Activated CD8-positive, alpha-beta T cell treated with anti-CD3 and anti-CD28 coated beads, Interleukin-2, amount 10 ng/mL, durations not matched to agents 7 days and 5 days (primary cell): ENCODE measurements at places on chromosomes 11 and 22.

DNA sequence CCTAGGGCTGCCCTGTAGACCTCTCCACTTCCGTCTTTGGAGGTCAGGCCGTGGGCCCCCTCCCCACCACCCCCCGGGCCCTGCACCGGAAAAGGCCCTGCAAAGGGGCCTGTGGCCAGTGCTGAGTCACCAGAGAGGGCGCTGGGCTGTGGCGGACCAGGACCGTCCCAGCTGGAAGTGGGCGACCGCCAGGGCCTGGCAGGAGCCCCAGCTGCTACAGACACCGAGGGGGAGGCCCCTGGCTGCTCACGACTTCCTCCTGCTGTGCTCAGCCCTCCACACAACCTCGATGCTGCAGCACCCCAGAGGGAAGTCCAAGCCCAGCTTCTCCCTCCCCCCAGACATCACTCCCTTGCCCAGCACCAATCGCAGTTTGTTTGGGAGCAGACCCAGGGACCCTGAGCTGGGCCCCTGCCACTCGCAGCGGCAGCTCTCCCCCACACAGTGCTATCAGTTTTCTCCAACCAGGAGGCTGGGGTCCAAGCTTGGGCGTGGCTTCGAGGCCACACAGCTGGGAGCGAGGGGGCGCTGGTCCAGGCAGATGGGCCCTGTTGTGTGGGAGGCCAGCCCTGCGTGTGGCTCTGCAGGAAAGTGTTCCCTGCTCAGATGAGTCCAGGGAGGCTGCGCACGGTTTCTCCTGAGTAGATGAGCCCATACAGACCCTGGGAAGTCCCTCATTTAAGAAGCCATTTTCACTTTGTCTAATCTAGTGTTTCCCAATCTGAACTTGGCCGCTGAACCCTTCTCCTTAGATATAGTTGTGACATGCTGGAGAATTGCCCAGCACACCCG lies 5.6 kb upstream of the SH3BP1 start:
- DNase-seq: peak; percentile 81

DNA sequence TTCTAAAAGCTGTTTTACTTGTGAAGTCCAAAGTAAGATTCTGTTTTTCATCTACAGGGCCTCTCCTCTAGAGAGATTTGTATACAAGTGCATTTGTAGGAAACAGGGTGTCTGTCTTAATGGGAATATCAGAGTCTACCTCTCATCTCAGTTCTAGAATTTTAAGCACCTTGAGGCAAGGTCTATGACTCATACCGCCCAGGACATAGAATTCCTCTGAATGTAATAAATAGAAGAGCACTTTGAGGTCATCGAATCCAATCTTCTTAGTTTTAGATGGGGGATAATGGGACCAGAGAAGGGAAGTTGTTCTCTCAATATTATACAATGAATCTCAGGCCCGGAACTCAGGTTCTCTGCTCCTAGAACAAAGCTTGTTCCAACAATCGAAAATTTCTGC lies 101.8 kb upstream of the TIMP3 start:
- DNase-seq: no peak

DNA sequence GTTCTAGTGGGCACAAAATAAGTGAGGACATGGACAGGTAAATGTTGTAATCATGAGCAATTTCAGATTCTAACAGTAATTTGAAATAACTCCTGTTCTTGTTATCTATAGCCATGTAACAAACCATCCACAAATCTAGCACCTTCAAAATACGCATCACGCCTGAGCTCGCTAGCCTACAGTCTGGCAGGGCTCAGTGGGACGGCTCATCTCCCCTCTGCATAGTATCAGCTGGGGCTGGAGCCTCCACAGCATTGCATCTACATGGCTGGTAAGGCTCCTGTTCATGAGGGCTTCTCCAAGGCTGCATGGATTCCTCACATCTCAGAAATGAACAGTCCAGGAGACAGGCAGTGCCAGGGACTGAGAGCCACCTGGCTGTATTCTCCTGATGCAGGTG lies 112.6 kb downstream of the KCNQ1 start:
- DNase-seq: no peak

DNA sequence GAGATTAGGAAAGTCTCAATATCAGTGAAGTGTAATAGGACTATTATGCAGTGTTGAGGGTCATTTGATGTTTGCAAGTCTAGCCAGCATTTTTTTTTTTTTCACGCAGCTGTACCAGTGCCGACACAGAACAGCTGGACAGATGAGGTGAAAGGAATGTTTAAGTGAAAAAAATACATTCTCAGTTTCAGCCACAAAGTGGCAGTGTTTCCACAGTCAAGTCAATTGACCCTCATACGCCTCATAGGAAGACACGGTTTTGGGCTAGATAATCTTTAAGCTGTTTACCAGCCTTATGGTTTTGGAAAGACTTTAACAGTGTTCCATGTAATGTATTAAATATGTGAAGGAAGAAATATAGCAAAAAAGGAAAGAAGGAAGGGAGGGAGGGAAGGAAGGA lies 349.9 kb upstream of the ANO3 start:
- DNase-seq: no peak

DNA sequence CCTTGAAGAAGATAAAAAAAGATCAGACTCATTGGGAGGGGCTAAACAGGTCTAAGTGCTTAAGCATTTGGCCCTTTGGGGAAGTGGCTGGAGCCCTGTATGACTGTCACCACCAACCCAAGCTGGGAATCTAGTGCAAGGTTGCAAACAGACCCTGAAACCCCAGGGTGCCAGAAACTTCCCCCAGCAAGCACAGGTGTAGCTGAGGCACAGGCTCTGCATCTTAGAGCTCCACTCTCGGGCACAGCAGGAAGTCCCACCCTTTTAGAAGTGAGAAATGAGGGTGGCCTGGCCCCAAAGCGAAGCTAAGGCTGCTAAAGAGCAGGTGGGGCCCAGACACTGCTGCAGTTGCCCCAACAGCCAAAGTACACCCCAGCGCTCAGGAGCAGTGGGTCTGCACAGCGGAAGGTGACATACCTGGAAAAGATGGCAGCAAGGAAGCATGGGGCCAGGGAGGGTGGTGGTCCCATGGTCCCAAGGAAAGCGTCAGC lies 5.8 kb upstream of the KDM2A start:
- peak; percentile 29 for DNase-seq

- DNase-seq: peak; percentile 88
Observed at GRCh38 chr11:95089620-95090542, at the start of gene ENDOD1. ENDOD1 (plus strand) TSS chr11:95089846; CDS start chr11:95089928, 82 bp downstream.

DNA sequence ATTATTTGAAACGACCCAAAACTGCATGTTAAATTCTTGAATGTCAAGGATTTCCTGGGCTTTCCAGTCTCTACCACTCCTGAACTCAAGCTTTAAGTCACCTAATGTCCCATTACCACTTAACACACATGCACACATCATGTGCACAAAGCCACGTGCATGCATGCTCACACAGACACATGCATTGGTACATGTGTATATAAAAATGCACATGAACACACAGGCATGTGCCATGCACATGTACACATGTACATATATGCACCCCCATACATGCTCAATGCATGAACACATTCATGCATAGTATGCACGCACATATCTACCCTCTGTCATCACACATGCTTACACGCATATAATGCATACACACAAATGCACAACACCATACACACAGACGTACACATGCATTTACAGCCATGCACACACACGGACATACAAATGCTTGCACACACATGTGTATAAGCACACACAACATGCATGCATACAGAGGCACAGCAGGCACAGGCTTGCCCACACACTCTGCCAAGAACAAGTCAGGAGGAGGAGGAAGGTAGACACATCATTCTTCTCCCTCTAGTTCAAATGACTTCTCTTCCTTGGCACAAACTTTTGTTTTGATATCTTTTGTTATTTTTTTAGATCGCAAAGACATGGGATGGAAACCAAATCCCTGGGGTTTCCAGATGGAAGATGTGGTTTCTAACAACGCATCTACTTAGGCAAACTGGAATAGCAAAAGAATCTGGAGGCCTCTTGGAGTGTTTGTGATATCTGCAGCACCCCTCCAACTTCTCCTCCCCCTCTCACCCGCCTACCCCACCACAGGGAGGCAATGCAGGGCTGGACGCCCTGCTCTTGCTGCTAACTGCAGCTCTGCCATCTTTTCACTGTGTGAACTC lies 24.6 kb downstream of the RASD2 start:
- no peak for DNase-seq

DNA sequence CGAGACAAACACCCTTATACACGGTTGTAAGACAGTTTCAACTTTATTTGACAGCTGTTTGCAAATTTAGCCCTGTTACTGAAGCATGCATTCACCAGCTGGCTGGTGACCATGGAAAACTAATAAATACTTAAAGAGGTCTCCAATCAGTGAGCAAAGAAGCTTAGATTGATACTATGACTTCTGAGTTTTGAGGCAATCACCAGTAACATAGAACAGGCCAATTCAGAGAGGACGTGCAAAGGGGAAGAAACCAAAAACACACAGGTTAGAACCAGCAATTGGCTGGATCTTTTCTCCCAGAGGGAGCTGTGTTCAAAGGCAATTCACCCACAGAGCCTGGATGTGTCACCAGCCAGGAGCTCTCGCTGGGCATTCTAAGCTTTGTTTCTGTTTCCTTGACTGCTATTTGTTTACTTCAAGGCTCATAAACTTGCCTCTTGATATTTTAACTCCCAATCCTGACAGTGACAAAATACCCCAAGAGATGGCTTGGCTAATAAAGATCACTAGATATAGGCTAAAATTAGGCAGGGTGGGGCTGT lies 113.6 kb upstream of the MTMR2 start:
- no peak for DNase-seq

GRCh38 chr22:47367107-47367690 lies 604.7 kb downstream of the TBC1D22A start:
- DNase-seq: no peak

- DNase-seq: no peak
Observed at GRCh38 chr11:2999464-2999998, 7.4 kb upstream of the NAP1L4 start.

DNA sequence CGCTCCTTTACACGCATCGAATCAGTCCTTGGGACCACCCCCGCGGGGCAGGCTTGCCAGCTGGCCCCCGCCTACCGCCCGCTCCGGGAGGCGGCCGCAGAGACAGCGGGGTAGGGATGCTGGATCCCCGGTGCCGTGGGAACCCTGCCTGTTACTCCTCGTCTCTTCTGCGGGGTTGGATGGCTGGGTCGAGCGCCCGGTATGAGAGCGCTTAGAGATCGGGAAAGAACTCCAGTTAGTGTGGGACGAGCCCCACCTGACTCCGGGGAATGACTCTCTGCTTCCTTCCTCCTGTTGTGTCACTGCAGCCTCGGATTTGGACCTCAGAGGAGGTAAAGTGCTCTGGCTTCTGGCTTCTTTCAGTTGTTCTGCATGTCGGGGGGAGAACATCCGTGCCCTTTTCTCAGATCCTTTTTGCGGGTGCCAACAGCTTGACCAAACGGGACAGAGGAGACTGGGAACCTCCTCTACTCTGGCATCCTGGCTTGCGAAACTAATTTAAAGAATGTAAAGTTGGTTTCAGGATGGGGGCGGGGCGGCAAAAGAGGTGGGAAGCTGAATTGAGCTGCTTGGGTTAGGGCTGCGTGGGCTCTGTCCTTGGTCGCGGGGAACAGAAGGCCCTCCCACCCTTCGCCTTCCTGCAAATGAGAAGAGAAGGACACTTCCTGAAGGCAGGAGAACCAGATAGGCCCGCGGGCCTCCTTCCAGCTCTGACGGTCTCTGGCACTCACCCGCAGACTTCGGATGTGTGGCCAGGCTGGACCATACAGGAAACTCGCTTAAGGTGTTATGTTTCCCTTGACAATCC lies 938 bp downstream of the LAYN start:
- no peak for DNase-seq

DNA sequence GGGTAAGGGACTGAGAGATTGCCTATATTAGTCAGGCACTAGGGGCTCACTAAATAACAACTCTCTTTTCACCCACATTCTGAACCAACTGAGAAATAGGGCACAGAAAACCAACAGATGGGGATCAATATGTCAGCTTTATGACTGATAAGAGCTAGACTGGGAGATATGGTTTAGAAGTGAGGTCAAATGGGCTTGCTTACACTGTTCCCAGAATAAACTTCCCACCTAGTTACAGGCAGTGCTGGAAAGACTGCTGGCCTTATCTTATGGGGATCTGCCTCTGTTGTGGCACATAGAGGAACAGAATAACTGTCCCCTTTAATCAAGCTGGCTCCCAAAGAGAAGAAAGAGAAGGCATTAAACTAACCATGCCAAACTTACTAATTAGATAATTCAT lies 10.6 kb upstream of the RRAS2 start:
- no peak for DNase-seq

DNA sequence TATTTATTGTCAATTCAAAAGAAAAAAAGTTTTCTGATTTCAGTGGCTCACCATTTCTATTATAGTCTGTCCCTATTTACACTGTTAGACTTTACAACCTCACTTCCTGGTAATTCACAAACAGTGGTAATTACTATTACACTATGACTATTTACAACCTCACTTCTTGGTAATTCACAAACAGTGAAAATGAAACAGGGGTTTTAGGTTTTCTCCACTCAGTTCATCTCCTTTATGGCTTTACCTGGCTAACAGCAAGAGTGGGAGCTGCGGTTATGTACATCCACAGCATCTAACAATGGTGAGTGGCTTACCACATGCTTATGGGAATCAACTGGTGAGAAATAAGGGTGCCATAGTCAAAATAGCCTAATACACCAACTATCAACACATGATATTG lies 166.4 kb downstream of the CASP12 start:
- DNase-seq: no peak

DNA sequence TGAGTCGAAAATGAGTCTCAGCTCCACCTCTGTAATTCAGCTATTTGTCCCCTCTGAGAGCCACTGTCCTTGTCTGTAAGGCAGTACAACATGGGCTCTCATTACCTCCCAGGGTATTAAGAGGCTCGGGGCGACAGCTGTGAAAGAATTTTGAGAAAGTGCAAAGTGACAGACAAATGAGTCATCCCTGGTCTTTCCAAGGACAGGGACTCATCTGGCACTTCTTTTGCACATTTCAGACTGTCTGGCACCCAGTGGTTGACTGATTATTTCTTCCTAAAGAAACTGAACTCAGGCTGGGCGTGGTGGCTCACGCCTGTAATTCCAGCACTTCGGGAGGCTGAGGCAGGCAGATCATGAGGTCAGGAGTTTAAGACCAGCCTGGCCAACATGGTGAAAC lies 62.1 kb upstream of the ARFGAP3 start:
- no peak for DNase-seq

DNA sequence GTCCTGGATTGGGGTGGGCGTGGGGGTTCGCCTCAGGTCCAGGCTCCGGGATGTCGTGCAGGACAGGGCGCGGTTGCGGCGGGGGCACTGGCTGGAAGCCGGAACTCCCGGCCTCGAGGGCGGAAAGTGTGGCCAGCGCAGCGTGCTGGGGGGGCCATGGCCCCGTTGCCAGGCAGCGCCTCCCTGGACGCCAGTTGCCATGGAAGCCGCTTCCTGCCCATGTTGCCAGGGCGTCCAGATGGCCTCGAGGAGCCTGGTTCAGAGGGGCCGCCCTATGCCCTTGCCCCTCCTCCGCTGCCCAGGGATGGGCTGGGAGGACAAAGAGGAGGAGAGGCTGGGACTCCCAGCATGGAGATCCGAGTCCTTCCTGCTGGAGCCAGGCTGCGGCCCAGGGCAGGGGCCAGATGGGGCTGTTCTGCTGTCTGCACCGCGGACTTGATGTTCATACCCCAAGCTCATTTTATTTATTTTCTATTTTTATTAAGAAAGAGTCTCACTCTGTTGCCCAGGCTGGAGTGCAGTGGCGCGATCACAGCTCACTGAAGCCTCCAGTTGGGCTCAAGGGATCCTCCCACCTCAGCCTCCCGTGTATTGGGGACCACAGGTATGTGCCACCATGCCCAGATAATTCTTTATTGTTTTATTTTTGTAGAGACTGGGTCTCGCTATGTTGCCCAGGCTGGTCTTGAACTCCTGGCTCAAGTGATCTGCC lies 4.6 kb upstream of the CCDC188 start:
- peak; percentile 65 for DNase-seq

- no peak for DNase-seq
Observed at GRCh38 chr11:35009944-35010342, 93.5 kb downstream of the PDHX start.

- DNase-seq: no peak
Observed at GRCh38 chr22:50522806-50523438, 2.5 kb downstream of the SCO2 start.
